Ovary (tissue), 10 donors: ENCODE measurements at places on chromosomes 16 and 17.

- H3K36me3 ChIP-seq, result no peaks in the 10 kb centered on the region
- no peaks in the 10 kb centered on the region for H3K27me3 ChIP-seq
- H3K4me3 ChIP-seq, result no peak overlapping the region
- no peak for DNase-seq
These were observed 4.3 kb downstream of the EVPLL start for GRCh38 chr17:18381953-18382245.

DNA sequence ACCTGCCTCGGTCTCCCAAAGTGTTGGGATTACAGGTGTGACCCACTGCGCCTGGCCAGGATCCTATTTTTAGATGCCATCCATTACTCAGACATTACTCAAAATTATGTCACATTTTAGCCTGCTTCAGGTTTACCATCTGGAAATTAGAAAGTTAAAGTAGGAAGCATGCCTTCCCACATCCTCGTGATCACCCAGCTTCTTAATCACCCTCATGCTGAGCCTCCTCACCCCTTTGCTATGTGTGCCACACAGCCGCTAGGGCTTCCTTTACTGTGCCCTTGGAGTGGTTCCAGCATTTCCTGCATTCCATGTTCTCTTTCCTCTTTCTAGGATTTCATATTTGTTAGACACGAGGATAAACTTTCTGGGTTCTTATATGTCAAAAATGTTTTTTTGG, 9.3 kb downstream of the ADORA2B start:
- no peak for DNase-seq
- H3K4me1 ChIP-seq, result no peaks in the 10 kb centered on the region
- H3K27me3 ChIP-seq, result no peaks in the 10 kb centered on the region
- no peak overlapping the region for H3K27ac ChIP-seq
- H3K36me3 ChIP-seq, result no peaks in the 10 kb centered on the region

- H3K36me3 ChIP-seq, result no peaks in the 10 kb centered on the region
- no peaks in the 10 kb centered on the region for H3K4me1 ChIP-seq
- no peaks in the 10 kb centered on the region for H3K27me3 ChIP-seq
- H3K4me3 ChIP-seq, result no peak overlapping the region
- no peak overlapping the region for H3K27ac ChIP-seq
These were observed 14.3 kb upstream of the DNASE1 start for GRCh38 chr16:3640207-3640606.

DNA sequence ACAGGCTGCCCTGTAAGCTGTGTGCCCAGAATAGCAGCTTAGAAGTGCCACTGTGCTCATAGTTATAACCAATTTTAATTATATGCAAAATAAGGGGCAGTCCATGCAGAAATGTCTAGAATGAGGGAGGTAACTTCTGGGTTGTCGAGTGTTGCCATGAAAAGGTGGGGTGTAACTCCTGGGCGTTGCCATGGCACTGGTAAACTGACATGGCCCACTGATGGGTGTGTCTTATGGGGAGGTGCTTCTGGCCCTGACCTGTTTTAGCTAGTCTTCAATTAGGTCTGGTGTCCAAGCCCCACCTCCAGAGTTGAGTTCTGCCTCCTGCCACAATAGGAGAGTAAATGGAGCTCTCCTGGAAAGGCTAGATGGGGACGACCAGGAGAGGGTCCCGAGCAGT, 120.6 kb downstream of the SALL1 start:
- no peak overlapping the region for H3K4me3 ChIP-seq
- H3K36me3 ChIP-seq, result no peaks in the 10 kb centered on the region
- no peak for DNase-seq
- H3K27me3 ChIP-seq, result no peaks in the 10 kb centered on the region
- no peaks in the 10 kb centered on the region for H3K4me1 ChIP-seq

DNA sequence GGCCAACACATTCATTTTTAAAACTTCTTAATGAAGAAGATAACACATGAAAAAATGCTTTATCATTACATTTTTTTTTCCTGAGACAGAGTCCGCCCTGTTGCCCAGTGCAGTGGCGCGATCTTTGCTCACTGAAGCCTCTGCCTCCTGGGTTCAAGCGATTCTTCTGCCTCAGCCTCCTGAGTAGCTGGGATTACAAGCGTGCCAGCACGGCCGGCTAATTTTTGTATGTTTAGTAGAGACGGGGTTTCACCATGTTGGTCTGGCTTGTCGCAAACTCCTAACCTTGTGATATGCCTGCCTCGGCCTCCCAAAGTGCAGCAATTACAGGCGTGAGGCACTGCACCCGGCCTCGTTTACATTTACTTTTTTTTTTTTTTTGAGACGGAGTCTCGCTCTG, 13.2 kb downstream of the HBQ1 start:
- H3K36me3 ChIP-seq, result no peaks in the 10 kb centered on the region
- H3K27me3 ChIP-seq, result no peaks in the 10 kb centered on the region
- DNase-seq, result no peak
- H3K4me3 ChIP-seq, result no peak overlapping the region

DNA sequence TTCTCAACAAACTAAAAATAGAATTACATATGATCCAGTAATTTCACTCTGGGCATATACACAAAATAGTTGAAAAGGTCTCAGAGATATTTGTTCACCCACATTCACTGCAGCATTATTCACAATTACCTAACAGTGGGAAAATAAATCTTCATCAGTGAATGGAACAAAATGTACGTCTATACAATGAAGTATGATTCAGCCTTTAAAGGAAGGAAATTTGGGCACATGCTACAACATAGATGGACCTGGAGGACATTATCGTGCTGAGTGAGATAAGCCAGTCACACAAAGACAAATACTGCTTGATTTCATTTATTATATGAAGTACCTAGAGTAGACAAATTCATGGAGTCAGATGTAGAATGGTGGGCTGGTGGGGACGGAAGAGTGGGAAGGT, 47.0 kb downstream of the MFSD11 start:
- H3K4me1 ChIP-seq, result no peaks in the 10 kb centered on the region
- H3K36me3 ChIP-seq, result no peaks in the 10 kb centered on the region
- no peaks in the 10 kb centered on the region for H3K27me3 ChIP-seq
- DNase-seq, result no peak
- no peak overlapping the region for H3K27ac ChIP-seq
- H3K4me3 ChIP-seq, result no peak overlapping the region
